ENCODE measurements at places on chromosomes 16 and 17. TPM values are rescaled to one million over a fixed set of nuclear protein-coding genes. Genes with fewer than 3 reads are reported as not detected.

- DNase-seq: no peak
Measured at GRCh38 chr17:11583306-11583992, 14.8 kb upstream of the DNAH9 start.

GRCh38 chr16:67260426-67261063, 11.8 kb downstream of the SLC9A5 start:
- no peak for DNase-seq

- DNase-seq: no peak
Measured at GRCh38 chr17:4858068-4858881, 25.1 kb downstream of the MINK1 start.

The MYO15A gene
- 0.65 TPM for total RNA-seq

The CACNA1H gene
- total RNA-seq: 9.5 TPM
